ENCODE measurements at places on chromosomes 16 and 17.

- DNase-seq = peak; percentile 94
Observed at GRCh38 chr16:72985148-72985941, 62.6 kb downstream of the ZFHX3 start.

GRCh38 chr17:42845918-42846593, 1.7 kb downstream of the AOC2 start:
- no peak for DNase-seq

DNA sequence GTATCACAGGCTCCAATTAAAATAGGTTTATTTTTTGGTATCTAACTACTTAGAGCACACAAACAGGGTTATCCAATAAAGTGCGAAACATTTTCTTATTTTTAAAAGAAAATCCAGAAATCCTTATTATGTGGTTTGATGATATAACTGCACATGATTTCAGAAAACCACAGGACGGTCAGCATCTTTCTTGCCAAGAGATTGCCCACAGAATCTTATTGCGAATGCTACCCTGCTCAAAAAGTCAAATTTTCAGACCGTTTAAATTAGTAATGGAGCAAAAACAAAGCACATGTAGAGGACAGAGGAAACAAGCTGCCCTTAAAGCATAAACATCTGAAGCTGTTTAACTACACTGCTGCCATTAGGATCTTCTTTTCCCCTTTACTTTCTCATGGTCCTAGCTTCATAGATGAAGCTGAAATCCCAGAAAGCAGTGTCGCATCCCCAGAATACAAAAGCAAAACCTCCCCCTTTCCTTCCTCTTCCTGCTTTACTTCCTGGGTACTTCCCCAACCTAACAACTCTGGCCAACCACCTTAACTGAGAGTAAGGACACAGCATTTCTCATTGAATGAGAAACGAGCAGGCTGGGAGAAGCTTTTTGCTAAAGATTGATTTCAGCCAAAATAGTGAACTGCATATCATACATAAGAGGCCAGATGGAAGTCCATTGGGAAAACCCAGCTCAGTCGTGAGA, 43.7 kb downstream of the CMTM4 start:
- DNase-seq = peak; percentile 62

- DNase-seq = peak; percentile 13
Observed at GRCh38 chr17:63740464-63741142, 996 bp downstream of the STRADA start.

DNA sequence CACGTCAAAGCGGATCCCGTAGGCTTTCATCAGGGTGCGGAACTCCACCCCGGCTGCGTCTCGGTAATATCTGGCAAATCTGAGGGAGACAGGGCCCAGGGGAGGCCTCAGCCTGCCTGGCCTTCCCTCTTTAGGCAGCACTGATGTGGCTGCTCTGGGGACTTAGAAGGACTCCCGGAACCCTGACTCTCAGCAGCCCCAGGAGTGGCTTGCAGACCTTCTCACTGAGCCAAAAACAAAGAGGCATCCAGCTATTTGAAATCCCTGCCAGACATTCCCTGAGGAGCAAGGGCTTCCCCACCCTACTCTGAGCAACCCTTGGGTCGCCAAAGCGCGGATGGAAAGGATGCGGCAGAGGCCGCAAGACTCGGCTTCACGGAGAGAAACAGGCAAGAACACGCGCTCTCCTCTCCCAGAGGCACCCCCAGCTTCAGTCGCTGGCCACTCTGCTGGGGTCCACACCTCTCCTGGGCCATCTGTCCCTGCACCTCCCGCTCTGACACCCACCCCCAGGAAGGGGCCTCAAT, 7.9 kb downstream of the P2RX5 start:
- no peak for DNase-seq

DNA sequence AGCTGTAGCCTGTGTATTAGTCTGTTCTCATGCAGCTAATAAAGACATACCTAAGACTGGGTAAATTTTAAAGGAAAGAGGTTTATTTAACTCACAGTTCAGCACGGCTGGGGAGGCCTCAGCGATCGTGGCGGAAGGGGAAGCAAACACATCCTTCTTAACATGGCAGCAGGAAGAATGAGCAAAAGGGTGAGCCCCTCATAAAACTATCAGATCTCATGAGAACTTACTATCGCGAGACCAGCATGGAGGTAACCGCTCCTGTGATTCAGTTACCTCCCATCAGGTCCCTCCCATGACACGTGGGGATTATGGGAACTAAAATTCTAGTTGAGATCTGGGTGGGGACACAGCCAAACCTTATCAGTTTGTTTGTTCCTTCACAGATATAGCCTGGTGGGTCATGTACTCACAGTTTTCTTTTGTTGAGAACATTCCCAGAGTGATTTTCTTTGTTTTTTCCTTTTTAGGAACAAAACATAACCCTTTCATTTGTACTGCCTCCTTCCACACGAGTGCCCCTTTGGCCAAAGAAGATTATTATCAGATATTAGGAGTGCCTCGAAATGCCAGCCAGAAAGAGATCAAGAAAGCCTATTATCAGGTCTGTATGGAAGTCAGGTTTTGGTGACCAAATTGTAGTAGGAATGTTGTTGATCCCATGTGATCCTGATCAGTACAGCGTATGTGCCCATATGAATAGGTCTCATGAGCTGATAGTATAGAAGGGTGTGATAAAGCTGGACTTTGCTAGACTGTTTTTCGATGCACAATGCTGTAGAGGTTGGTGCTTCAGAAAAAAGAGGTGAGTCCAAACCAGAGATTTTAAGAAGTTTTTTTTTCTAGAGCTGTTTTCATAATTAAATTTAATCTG, 8.5 kb downstream of the DNAJA3 start:
- DNase-seq = no peak

GRCh38 chr16:51872524-51872923, 674.4 kb downstream of the TOX3 start:
- no peak for DNase-seq

DNA sequence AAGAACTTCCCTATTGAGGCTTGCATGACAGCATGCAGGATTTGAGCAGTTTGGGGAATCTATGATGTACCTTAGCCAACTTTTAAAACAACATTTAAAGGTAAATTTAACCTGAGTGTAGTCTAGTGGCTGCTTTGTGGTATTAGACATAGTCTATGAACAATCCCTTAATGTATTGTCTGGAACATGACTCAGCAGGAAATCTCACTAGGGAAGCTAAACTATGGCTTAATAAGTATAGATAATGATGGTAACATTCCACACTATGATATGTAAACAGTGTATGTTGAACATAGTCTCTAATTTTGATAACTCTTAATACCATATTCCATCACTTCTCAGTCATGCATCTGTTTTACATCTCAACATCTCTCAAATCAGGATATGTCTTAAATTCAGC, 52.1 kb upstream of the SLC12A3 start:
- peak; percentile 15 for DNase-seq

DNA sequence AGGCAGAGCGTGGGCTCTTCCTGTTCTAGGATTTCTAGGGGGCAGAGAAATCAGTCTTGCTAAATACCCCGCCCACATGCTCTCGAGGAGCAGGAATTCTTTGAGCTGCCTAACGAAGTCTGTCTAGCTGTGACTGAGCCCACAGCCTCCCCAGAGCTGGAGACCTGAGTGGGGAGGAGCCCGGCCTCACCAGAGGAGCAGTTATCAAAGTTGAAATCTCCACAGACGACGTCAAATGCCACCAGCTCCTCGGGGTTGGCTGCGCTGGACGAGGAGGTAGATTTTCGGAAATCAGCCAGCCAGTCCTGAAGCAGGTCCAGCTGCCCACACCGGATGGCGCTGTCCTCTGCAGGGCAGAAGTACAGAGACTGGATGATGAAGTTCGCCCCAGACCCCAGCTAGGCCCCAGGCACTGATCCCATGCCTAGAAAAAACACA, 53.8 kb downstream of the PRMT7 start:
- peak; percentile 16 for DNase-seq

GRCh38 chr17:8753136-8753975, 5.0 kb downstream of the SPDYE4 start:
- no peak for DNase-seq

- DNase-seq = no peak
Observed at GRCh38 chr16:48125888-48126287, 29.9 kb downstream of the ABCC12 start.

GRCh38 chr16:63978240-63978639, 1143.6 kb downstream of the CDH11 start:
- no peak for DNase-seq

DNA sequence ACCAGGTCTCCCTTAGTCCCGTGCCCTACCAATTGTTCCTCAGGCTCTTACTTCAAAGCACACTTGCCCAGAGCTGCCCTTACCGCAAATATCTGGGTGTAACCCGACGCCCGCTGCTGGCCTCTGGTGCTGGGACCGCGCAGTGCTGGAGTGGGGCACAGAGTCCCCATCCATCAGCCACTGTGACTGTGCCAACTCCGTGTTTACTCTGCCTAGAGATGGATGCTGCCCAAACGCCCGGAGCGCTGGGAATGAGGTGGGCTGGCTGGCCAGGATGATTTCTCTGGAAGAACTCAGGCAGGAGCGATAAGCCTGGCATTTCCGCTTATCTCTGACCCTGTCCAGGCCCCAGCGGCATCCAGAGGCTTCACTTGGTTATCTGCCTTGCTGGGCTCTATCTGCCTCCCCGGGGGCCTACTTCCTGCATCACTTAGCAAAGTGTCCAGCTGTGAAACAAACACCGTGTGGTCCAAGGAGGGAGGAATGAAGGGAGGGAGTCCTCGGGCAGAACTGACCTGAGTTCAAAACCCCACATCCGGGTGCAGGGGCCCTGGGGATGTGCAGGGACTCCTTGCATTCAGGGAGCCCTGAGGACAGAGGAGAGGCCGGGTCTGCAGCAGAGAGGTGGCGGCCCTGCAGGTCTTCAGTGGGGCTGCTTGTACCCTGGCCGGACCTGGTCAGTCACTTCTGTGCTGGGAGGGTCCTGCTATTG, 9.4 kb upstream of the MYLK3 start:
- DNase-seq = no peak

- DNase-seq = no peak
Observed at GRCh38 chr17:8141045-8141444, 11.2 kb downstream of the PER1 start.

- no peak for DNase-seq
Observed at GRCh38 chr17:11318207-11318606, 77.2 kb downstream of the SHISA6 start.

GRCh38 chr17:47621293-47622179, 28.2 kb upstream of the KPNB1 start:
- DNase-seq = peak; percentile 87

GRCh38 chr16:47045023-47045422, 71.5 kb upstream of the DNAJA2 start:
- peak; percentile 10 for DNase-seq

DNA sequence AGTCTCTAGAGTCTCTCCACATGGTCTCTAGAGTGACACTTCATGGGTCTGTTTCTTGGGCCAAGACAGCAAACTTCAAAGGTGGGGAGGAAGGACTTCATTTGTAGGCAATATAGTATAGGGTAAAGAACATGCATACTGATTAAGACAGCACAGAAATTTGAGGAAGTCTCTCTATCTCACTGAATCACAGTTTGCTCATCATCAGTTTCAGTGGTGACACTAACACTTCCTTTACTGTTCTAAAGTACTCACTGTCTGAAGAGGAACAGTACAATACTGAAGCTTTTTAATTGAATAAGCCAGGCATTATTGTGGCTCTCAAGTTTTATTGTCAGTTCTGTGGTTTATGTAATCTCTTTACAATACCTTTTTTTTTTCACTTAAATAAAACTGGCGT, 656.4 kb upstream of the CDH8 start:
- no peak for DNase-seq

DNA sequence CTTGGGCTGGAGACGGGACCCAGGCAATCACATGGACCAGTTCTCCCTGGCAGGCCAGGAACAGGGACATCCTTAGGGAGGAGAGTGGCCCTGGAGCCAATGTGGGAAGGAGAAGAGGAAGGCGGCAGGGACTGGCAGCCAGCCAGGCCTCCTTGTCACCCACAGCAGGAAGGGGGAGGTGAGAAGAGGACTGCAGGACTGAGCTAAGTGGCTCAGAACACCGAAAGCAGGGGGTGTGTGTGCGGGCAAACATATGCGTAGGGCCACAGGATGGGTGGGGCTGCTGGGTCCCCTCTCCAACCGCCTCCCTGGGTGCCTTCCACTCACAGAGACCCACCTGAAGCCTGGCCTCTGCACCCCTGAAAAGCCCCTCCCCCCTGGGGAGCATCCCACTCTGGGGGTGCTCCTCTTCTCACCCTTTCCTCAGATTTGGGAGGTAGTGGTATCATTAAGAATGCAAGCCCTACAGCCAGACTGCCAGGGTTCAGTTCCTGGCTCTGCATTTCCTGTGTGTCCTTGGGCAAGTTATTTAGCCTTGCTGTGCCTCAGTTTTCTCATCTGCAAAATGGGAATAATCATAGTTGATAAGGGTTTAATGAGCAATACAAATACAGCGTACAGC, 8.1 kb downstream of the PNMT start:
- no peak for DNase-seq

DNA sequence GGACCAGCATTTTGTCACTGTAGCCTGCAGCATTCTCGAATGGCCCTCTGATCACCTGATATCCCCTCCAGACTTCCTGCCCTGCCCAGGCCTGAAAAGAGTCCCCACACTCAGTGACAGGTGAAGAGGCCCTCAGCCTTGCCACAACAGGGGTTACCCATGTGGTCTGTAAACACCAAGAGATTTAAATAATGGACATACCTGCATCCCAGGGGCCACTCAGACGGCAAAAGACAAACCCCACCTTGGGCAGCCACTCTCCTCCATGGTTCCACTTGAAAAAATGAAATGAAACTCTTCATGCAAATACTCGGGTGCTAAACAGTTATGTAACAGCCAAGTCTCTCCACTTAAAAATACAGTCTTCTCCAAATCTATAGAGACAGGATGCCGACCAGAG, 22.9 kb upstream of the PECAM1 start:
- no peak for DNase-seq

DNA sequence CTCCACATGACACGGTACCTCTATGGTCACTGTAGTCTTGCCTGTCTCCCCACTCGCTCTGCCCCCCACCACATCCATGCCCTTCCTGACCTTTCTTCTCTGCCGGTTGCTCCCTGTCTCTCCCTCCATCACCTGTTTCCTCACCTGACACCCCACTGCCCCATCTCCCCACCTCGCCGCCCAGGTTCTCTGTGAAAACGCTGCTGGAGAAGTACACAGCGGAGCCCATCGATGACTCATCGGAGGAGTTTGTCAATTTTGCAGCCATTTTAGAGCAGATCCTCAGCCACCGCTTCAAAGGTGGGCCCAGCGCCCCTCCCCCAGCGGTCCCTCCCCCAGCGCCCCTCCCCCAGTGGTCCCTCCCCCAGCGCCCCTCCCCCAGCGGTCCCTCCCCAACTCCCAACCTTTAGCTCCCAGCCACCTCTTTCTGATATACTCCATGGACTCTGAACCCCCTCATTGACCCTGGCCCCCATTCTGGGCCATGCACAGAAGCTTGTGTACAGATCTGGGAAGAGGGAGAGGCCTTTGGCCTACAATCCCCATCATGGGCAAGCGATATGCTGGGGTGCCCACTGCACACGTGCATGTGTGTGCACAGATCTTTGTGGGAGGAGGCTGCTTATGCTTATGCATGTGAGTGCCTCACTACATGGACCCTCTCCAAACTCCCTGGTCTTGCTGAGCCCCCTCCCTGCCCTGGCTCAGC, 4.1 kb downstream of the RUNDC3A start:
- no peak for DNase-seq

Data from AG10803 (cell line).